RPMI7951 (cell line): ENCODE measurements at places on chromosomes 13 and 19.

DNA sequence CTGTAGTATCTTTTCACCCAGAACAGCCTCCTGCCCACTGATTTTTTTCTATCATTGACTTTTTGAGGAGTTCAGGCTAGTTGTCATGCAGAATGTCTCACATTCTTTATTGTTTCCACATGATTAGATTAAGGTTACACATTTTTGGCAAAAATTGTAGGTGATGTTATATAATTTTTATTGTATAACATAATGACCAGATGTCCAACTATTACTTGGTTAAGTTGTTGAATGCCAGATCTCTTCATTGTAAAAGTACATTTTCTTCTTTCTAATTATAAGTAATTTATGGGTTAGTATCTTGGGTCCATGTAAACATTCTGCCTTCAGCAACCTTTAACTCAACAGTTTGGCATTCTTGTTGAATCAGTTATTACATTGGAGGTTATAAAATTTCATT lies 138.4 kb downstream of the POSTN start:
- DNase-seq: no peak

DNA sequence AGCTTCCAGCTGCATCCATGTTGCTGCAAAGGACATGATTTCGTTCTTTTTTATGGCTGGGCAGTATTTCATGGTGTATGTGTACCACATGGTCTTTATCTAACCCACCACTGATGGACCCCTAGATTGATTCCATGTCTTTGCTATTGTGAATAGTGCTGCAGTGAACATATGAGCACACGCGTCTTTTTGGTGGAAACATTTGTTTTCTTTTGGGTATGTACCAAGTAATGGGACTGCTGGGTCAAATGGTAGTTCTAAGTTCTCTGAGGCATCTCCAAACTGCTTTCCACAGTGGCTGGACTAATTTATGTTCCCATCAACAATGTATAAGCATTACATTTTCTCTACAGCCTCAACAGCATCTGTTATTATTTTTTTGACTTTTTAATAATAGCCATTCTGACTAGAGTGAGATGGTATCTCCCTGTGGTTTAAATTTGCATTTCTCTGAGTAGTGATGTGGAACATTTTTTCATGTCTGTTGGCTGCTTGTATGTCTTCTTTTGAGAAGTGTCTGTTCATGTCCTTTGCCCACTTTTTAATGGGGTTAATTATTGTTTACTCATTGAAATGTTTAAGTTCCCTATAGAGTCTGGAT lies 6.8 kb upstream of the UBE2L5 start:
- DNase-seq: no peak

GRCh38 chr13:43574605-43575004 lies 212.2 kb downstream of the ENOX1 start:
- peak; percentile 46 for DNase-seq

GRCh38 chr13:62510906-62511655 lies 1095.4 kb upstream of the PCDH20 start:
- no peak for DNase-seq

- DNase-seq: no peak
These were observed 202.7 kb downstream of the PCCA start for GRCh38 chr13:100291624-100292023.

DNA sequence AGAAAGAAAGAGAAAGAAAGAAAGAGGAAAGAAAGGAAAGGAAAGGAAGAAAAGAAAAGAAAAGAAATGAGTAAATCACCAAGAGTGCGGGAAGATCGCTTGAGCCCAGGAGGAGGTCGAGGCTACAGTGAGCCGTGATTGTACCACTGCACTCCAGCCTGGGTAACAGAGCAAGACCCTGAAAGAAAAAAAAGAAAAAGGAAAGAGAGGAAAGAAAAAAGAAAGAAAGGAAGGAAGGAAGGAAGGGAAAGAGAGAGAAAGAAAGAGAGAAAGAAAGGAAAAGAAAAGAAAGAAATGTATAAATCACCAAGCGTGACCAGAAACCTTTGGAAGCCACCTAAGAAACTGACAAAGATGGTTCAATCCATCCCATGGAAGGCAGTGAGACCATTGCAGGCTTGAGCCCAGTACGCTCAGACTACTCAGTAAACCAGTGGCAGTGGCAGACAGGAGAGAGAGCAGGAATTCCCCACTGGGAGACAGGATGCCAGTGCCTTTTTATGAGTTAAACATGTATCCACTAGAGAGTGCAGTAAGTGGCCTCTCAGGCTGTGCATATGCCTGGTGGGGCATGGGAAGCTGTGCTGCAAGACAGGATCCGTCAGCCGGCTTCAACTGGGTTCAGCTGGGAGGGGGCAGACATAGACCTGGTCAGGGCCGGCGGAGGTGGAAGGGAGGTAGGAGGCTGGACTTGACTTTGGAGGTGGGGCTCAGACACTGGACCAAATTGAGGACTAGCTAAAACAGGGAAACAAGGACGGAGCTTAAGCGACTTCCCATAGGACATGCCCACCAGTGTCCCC lies 4.8 kb downstream of the GPR42 start:
- DNase-seq: no peak

DNA sequence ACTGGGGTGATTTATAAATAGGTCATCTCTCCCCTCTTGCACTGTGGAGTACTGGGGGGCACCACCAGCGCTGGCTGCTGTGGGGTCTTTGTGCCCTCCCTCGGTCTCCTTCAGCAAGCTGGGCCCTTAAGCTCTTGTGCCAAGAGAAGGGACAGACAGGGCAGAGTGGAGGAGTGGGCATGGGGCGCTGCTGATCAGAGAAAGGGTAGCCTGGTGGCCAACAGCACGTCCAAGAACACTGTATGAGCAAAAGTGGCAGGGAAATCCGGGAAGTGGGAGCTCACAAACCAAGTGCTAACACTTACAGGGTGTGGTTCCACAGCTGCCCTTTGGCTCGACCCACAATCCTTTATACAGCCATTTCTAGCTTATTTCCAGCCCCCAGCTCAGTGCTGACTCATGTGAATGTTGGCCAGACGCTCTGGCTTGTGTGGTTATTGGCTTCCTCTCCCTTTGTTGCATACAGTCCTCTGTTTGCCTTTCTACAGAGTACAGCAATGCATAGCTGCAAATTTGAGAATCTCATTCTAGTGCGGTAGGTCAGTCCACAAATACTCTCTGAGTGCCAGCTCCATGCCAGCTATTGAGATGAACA lies 298.8 kb downstream of the SHISA2 start:
- peak; percentile 94 for DNase-seq

DNA sequence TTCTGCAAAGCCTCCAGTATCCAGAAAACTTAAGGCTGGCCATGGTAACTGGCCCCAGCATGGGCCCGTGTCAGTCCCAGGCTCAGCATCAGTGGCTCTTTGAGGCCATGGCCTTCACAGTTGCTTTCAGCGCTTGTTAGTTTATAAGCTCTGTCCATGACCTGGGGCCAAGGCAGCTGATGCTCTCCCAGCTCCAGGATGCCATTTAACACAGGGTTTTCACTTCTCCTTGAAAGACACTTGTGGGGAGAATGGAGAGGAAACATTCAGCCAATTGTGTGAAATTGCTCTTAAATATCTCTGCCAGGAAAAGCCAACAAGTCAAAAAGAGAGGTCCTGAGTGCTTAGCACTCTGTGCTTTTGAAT lies 321.3 kb downstream of the FOXO1 start:
- DNase-seq: no peak
